CD4-positive, alpha-beta T cell treated with Interleukin-2 at 100 ng/mL for 4 hours (primary cell): ENCODE measurements at places on chromosomes 7 and 10.

GRCh38 chr10:132757171-132757570 is 28.8 kb downstream of the NKX6-2 start:
- DNase-seq: no peak

DNA sequence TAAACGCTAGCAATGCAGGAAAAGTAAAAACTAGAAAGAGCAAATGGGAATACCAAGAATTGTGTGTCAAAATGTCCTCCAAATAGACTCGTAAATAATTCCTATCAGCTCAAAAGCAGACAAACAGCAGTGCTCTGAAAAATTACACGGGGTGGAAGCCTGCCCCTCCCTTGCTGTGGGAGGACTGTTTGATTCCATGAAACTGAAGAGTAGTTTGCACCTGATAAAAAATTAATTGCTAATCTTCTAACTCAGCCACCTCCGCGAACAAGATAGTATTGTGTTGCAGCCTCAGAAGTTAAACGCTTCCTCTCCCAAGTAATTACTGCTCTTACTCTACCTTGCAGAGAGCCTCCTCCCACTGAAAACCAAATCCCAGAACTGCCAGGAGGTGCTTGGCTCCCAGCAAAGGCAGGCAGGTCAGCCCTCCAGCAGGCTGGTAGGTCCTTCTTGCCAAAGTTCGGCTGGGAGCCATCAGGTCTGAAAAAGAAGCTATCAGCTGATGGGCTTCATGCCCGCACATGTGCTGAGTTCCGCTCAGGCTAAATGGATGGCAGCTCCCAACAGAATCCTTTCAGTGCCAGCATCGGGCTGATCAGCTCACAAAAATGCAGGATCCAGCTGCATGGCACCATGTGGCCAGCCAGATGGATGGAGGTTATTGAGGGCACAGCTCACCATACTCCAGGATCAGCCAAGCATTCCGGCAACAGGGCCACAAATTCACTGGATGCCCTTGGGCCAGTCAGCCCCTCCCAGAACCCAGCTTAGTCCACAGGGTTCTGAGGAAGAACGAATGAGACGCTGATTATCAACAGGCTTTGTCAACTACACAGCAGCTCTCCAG is 37.1 kb downstream of the MAD1L1 start:
- DNase-seq: no peak

GRCh38 chr7:134374291-134374690 is 57.6 kb upstream of the SLC35B4 start:
- no peak for DNase-seq

DNA sequence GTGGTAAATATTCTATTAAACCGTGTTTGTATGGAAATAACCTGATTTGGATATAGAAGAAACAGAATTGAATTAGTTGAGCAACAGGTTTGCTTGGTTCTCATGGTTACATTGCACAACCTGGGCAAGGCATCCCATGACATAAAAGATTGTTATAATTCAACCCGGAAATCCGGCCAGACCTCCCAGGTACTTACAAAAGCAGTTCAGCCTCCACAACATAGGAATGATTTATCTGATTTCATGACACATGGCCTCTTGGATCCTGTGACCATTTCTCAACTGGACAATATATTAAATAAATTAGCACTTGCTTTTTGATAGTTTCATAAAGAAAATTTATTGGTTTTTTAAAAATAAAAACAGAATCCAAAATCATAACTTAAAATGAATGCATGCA is 55.1 kb upstream of the PTPN12 start:
- no peak for DNase-seq

DNA sequence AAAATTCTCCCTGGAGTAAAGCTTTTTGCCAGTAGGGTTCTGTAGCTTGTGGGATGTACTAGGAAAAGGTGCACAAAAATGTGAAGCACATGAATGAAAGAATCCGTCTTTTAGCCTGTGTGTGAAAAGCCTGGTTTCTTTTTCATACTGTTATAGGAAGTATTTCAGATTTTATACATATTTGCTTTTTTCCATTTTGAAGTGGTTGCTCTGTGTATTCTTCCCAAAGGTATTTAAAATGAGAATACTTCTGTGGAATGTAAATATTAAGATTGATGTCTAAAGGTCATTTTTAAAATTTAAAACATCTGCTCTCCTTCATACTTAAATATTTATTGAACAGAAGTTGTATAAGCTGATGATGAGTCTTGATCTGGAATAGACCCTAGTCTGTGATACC is 96.8 kb downstream of the CDK14 start:
- DNase-seq: no peak
